Skeletal muscle tissue (tissue), 5 donors: ENCODE measurements at places on chromosomes 12 and 14. TPM values are rescaled to one million over a fixed set of nuclear protein-coding genes. Genes with fewer than 3 reads are reported as not detected.

Gene HHIPL1
- 2.6 TPM for total RNA-seq

Gene SLC16A7
- total RNA-seq: 9.4 TPM

Gene LRFN5
- total RNA-seq: 12.0 TPM

Gene SLC5A8
- total RNA-seq: under 0.01 TPM

Gene ACSM4
- not detected for total RNA-seq

Gene B4GALNT3
- total RNA-seq: 4.2 TPM

Gene MLF2
- total RNA-seq: 73.6 TPM

Gene TEDC1
- 2.1 TPM for total RNA-seq

Gene KRT3
- total RNA-seq: not detected
